ENCODE measurements at places on chromosomes 5 and 9.
A peak's percentile ranks its signal among the peaks of the same experiment; 100 is the strongest.

GRCh38 chr5:3348576-3349535 is 246.8 kb upstream of the IRX1 start:
- no peak for DNase-seq

- DNase-seq: no peak
Observed at GRCh38 chr5:132013006-132013689, 1.7 kb upstream of the ACSL6 start.

- DNase-seq: peak; percentile 50
Observed at GRCh38 chr5:141637123-141637766, 448 bp downstream of the RELL2 start.

DNA sequence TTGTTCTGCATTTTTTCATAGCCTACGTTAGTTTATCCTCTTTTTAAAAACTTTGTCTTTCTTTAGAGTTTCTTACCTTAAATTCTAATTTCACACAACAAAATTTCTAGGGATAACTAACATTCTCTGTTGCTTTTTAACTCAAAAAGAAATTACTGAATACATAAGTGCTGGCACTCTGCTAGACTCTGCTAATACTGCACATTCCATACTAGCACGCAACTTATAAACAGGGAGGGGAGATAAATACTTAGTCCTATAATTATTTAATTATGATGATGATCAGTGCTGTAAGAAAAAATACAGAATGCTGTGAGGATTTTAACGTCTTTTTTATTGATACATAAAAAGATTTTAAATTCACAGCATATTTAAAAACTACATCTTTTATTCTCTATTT is 25.1 kb downstream of the RNF145 start:
- DNase-seq: no peak

Measured in GM12865 (cell line).